ENCODE measurements at places on chromosomes 16 and 17.
A peak's percentile ranks its signal among the peaks of the same experiment; 100 is the strongest.

GRCh38 chr17:60695960-60696359 is 18.3 kb downstream of the BCAS3 start:
- DNase-seq, result no peak

GRCh38 chr17:59439741-59440211 is 108.3 kb downstream of the YPEL2 start:
- DNase-seq, result no peak

DNA sequence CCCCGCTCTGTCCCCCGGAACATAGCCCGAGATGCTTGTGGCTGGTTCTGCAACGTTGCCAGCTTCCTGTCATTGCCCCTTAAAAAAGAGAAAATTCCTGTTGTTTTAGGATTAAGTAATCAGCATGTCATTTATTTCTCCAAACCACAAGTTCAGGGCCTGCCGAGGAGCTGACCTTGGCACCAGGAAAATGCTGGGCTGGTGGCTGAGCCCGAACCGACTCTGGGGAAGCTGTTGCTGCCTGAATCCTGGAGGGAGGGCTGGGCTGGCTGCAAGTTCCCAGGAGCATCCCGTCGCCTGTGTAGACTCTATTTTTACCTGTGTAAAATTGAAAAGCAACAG is 130.9 kb upstream of the FOXF1 start:
- DNase-seq, result no peak

GRCh38 chr16:57622361-57623250 is 5.8 kb upstream of the ADGRG1 start:
- no peak for DNase-seq

DNA sequence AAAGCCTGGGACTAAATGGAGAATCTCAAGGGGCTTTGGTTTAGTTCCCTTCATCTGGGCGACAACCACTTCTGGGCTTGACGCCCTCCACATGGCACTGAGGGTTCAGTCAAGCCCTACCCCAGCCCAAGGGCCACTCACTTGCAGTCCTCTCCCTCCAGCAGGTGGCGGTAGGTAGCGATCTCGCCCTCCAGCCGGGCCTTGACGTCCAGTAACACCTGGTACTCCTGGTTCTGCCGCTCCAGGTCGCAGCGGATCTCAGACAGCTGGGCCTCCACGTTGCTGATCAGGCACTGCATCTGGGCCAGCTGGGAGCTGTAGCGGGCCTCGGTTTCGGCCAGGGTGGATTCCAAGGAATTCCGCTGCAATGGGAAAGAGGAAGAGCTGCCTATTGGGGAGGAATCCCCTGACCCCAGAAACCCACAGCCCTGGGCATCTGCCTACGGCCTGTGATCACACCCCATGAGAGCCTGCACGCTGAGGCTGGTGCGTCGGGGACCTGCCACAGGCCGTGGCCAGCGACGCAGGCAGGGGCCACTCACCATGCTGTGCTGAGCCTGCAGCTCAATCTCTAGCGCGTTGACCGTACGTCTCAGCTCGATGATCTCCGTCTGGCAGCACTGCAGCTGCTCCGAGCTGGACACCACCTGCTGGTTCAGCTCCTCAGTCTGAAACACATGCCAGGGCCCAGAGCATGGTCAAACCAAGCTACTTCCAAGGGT is 2.7 kb downstream of the KRT36 start:
- DNase-seq, result no peak

DNA sequence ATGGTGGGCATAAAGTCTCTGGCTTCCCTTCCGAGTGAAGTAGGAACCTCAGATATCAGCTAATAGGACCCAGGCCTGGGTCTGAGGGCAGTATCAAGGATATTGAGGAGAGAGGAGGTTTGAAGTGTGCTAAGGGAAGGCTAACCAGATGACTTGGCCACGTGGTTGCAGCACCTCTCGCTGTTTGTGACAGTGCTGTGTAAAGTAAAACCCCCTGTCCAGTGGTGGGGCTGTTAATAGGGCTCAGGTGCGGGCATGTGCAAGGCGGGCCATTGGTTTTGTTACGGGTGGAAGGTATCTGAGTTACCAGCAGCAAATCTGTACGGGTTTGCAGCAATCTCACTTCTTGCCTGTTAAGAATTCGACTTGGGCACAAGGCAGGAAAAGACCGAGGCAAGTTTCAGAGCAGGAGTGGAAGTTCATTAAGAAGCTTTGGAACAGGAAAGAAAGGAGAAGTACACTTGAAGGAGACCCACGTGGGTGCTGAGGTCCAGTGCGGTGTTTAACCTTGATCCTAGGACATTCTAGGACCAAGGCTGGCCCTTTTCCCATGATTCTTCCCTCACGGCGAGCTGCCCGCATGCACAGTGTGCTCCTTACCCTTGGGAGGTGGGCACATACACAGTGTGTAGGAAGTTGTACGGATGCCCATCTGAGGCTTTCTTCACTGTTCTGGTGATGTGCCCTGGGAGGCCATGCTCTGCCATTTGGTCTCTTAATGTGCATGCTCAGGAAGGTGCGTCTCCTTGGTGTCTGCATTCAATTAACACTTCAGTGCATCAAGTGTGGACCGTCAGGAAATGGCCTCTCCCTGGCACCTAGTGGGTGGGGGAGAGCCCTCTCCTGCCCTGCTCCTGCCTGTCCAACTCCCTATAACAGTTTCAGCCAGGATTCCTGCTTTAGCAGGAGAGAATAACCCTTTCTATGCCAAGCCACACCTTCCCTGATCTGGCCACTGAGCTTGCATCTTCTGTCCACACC is 20.3 kb downstream of the SGF29 start:
- no peak for DNase-seq

DNA sequence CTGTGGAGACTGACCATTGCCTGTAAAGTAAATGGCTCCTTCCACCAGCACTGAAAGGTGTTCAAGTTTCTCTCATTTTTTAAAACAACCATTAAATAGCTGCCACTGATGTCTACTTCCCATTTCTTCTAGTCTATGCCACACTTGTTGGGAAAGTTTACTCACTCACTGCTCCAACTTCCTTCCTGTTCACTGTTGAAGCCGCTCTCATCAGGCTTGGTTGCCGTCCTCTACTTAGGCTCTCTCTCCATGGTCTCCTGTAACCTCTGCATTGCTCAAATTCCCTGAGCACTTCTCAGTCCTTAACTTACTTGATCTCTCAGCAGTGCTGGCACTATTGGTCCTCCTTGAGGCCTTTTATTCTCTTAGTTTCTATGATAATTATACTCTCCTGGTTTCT is 32.4 kb downstream of the SNX11 start:
- DNase-seq, result peak; percentile 64

DNA sequence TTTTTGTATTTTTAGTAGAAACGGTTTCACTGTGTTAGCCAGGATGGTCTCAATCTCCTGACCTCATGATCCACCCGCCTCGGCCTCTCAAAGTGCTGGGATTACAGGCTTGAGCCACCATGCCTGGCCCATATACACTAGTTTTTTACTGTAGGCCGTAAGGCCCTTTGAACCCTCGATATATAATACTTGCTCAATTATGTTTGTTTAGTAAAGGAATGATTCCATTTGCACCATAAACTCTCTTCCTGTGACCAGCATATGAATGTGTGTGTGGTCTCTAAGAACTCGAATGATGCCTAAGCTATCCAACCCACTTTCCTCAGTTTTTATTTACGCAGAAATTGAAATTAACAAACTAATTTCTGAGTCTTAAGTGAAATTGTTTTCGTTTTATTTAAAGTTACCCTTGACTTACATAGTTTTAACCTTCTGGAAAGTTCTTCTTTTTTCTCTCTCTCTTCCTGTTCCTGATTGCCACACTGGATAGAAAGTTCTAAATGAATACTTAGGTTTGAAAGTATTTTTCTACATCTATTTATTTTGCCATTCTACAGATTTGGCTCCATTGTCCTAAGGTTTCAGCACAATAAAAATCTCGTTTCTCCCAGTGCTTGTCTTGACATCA is 37.9 kb downstream of the PIGL start:
- peak; percentile 29 for DNase-seq

DNA sequence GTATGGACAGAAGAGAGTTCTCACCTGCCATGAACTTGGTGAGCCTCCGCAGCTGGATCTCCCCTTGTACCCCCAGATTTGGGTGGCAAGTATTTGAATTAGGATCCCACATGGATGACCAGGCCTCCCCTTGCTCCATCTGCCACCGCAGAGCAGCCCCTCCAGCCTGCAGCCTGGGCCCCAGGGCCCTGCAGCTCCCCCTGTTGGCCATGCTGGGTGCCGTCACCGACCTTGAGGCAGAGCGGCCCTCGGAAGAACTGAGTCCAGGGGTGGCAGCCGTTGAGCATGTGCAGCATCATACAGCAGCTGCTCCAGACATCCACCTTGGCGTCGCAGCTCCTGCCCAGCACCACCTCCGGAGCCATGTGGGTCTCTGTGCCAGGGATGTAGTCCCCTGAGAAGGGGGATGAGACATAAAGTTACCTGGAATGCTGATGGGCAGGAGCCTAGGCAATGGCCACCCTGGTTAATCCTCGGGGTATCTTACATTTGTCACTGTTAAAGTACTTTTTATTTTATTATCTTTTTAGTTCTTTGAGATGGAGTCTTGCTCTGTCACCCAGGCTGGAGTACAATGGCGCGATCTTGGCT is 9.0 kb upstream of the SPATA32 start:
- no peak for DNase-seq

GRCh38 chr16:10128397-10129258 is 53.6 kb downstream of the GRIN2A start:
- DNase-seq, result no peak

- DNase-seq, result peak; percentile 70
Measured at GRCh38 chr17:16911141-16911937, 60.6 kb downstream of the TNFRSF13B start.

DNA sequence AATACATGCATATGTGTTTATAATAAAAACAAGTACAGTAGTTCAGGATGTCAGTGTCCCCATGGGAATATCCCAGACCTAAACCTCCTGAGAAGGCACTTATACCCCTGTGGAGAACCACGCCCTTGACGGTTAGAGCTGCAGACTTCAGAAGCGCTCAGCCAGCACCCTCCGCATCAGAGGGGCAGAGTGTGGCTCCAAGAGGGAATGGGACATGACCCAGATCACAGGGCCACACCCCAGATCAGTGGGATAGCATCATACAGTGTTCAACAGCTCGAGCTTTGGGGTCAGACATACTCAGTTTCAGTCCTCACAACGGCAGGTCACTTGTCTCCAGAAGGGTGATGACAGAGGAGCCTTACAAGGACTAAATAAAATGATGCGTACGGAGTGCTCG is 45.8 kb upstream of the ZNF423 start:
- DNase-seq, result no peak

- DNase-seq, result no peak
Measured at GRCh38 chr16:86396422-86396821, 113.9 kb upstream of the FOXF1 start.

DNA sequence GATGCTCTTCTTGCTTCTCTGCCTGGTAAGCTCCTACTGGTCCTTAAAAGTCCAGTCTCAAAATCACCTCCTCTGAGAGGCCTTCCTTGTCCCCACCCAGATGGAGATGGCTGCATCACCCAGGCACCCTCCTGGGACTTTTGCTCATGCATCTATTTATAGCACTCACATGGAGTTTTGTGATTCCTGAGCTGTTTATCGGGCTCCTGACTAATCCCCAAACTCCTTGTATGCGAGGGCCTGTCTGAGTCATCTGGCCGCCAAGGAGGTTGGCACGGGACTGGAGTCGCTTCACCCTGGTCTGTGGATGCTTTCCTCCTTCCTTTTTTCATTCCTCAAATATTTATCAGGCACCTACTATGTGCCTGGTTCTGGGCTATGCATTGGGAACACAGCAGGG is 2.3 kb upstream of the MAP2K3 start:
- DNase-seq, result no peak

DNA sequence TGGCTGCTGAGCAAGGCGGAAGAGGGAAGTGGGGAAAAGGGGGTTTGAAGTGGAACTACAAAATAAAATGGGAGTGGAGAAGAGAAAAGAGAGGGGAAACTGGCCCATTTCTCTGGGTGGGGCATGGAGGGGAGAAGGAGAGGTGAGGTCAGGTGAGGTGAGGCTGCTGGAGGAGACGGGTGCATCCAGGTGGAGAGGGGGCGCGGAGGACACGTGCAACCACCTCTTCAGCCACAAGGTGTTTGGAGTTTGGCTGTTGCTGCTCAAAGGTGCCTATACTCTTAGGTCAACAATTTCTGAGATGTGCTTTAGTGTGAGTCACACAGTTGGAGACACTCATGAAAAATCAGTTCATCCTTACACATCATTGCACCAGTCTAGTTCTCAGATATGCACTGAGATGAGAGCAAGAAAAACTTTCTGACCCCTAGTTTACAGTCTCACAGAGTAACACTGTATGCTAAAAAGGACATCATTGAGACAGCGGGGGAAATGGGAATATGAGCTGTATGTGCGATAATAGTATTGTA is 4.8 kb downstream of the SLC6A4 start:
- no peak for DNase-seq

DNA sequence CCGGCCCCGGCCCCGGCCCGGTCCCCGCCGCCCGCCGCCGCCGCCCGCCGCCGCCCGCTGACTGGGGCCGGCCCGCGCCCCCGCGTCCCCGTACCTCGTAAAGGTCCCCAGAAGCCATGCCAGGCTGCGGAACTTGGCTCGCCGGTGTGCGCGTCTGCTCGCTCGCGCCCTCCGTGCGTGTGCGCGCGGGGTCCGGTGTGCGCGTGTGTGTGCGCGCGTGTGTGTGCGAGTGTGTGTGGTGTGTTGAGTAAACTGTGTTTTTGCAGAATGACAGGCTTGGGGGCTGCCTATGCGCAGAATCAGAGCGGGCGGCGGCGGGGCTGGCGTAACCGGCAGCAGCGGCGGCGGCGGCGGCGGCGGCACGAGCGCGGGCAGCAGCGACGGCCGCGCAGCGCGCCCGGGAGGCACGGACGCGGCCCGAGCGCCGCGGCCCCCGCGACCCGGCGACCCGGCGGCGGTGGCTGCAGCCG is 307 bp downstream of the CDYL2 start:
- DNase-seq, result no peak

- no peak for DNase-seq
Measured at GRCh38 chr17:75673487-75673886, 6.3 kb downstream of the SAP30BP start.

GRCh38 chr17:58965221-58965620 is 141.5 kb downstream of the TRIM37 start:
- no peak for DNase-seq

GRCh38 chr16:70592106-70592571 is 54.2 kb upstream of the IL34 start:
- DNase-seq, result no peak

DNA sequence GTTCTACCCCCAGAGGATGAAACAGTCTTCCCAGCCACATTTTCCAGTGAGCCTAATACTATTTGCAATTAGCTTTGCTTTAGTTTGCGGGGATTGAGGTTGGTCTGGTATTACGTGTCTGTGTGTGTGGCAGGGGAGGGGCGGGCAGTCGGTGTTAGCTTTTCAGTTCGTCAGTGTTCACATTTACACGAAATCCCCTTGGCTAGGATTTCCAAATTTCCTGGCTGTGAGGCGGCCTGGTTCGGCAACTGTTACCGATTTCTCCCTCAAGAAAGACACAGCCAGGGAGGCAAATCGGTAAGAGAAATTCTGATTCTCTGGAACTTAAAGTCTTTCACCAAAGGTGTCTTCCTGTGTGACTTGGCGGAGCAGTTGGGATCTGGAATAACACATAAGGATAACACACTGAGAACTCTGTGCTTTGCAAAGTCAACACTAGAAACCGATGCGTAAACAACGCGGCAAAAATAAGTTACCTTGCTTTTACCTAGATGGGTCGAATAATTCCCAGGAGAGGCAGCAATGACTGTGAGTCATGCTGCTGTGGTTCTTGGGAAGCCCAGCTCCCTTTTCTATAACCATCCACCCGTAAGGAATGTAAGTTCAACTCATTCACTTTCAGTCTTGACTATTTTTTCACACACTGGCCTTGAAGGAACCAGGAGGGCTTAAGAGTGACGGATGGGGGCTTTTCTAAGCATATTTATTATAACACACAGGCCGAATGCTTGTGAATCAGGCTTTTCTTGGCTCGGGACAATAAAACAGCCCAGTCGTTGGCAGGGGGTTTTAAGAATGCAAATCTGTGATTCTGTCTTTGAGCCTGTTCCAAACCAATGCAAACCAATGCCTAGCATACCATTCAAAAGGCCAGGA is 24.2 kb downstream of the GPRC5B start:
- DNase-seq, result peak; percentile 52

Data from pons (tissue), 1 donor.